ENCODE measurements at places on chromosomes 12 and 14.

DNA sequence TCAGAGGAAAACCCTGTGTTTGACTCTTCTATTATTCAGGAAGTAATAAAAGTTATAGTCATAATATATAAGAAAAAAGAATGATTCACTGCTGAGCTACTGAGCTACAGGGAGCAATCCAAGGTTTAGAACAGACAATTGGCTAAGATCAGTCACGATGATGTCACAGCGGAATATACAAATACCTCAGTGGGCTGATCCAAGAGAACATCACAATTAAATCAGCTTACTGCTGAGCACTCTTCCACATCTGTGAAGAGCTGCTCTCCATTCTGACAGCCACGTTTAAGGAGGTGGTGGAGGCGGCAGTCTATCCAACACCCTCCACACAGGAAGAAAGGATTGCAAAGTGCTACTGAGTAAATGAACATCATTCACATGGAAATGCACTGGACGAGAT, 271.0 kb downstream of the APAF1 start:
- no peak for DNase-seq

DNA sequence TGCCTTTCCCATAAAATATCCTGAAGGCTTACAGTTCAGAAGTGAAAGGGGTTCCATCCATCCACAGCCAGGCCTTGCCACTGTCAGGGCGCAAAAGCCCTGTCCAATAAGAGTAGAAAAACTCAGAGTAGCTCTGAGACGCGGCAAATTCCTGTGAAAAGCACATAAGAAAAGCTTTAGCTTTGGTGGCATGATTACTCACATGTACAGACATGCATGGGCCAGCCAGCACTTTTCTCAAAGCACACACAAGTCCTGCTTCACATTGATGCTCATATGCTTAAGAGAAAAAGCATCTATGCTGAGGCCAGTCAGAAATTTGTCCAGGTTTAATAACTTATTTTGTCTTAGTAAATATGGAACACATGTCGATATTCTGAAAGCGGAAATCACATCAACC, 25.5 kb downstream of the CLEC1A start:
- DNase-seq, result no peak

GRCh38 chr12:51371295-51371953, 19.8 kb downstream of the GALNT6 start:
- DNase-seq, result no peak

- no peak for DNase-seq
Measured at GRCh38 chr12:27790179-27790578, 10.1 kb upstream of the MANSC4 start.

DNA sequence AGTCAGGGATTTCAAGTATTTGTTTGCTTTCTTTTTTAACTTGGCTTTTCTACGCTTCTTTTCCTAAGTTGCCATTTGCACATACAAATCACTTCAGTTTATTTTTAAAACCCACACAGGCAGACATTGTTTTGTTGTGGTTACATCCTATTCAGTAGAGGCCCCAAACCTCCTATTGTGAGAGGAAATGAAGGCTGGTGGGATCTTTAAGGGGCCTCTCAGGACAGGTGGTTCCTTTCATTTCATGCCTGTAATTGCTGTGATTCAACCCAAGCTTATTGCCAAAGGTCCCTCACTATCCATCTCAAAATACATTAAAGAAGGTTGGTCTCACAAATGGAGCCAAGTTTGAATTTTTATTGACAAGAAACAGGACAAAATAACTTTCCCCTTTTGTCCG, 257.1 kb downstream of the ADAMTS20 start:
- no peak for DNase-seq

- DNase-seq, result no peak
Measured at GRCh38 chr12:123931686-123932321, 40.8 kb downstream of the CCDC92 start.

GRCh38 chr12:109523071-109523470, 45.6 kb downstream of the UBE3B start:
- DNase-seq, result no peak

DNA sequence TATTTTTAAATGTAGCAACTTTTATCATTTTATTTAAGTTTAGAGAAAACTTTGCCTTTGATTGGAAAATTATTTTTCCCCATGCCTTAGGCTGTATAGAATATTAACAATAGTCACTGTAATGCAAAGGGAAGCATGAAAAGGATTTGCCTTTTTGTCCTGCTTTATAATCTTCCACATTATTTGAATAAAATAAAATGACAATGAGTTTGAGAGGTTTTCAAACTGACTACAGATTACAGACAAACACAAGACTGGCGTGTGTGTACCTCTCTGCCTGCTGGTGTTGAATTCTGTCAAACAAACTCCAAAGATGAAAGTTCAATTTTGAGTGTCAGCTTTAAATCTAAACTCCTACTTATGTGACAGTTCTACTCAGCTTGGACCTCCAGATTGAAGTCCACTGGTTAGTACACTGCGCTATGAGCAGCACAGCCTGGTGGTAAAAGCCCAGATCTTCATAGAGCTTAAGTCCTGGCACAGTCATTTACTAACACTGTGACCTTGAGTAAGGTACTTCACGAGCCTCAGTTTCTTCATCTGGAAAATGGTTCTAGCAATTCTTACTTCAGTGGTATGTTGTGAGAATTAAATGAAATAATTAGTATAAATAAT, 98.3 kb upstream of the CPNE8 start:
- DNase-seq, result no peak

GRCh38 chr12:124716208-124717130, 147.2 kb downstream of the SCARB1 start:
- DNase-seq, result peak; percentile 34

DNA sequence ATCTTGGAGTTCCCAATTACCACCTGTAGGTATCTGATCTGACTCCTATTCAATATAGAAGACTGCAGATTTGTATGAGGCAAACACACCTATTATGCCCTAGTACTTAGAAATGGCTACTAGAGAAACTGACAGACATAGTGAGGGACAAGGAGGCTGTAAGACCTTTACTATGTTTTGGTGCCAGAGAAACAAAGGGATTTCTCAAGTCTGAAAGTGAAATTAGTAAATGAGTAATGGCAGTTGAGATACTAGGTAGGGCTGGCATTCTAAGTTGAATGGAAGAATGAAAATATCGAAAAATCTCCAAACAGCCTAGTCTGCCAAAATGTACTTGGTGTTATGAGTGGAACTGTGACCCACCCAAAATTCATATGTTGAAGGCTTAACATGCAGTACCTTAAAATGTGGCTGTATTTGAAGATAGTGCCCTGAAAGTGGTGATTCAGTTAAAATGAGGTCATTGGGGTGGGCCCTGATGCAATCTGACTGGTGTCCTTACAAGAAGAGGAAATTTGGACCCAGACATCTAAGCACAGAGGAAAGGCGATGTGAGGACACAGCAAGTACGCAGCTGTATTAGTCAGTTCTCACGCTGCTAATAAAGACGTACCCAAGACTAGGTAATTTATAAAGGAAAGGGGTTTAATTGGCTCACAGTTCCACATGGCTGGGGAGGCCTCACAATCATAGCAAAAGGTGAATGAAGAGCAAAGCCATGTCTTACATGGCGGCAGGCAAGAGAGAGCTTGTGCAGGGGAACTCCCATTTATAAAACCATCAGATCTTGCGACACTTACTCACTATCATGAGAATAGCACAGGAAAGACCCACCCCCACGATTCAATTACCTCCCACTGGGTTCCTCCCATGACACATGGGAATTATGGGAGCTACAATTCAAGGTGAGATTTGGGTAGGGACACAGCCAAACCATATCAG, 127.0 kb downstream of the APAF1 start:
- no peak for DNase-seq

- DNase-seq, result no peak
Measured at GRCh38 chr12:74108729-74109128, 428.9 kb upstream of the ATXN7L3B start.

GRCh38 chr14:69895109-69895508, 15.9 kb downstream of the SMOC1 start:
- DNase-seq, result no peak

DNA sequence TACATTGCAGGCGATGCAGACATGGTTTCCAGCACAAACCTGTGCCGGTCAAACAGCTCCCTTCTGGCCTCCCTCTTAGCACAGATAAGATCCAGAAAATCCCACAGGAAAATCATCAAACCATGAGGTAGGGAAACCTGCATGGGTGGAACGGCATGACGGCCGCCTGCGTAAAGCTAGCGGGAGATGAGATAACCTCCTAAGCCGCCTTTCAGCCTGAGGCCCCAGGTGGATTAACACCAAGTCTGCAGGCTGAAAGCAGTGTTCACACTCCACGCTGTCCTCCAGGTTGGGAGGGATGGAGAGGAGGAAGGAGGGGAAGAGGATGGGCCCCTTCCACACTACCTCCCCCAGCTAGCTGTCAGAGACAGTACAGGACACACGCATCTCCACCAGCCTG, 63.8 kb downstream of the TSPAN11 start:
- DNase-seq, result no peak

Data from RPMI8226 (cell line).